ENCODE measurements at places on chromosomes 16 and 17. TPM values are rescaled to one million over a fixed set of nuclear protein-coding genes. Genes with fewer than 3 reads are reported as not detected.

The MAZ gene
- 109 TPM for total RNA-seq

The CCL17 gene
- not detected for total RNA-seq

The SPATA22 gene
- not detected for total RNA-seq

The ITGB4 gene
- total RNA-seq, result 48.2 TPM

The TBC1D3K gene
- not detected for total RNA-seq

The IRX3 gene
- 5.1 TPM for total RNA-seq

The LAT gene
- 1.7 TPM for total RNA-seq

The RASD1 gene
- 14.5 TPM for total RNA-seq

The TNFRSF13B gene
- total RNA-seq, result not detected

The SLC9A5 gene
- total RNA-seq, result 0.10 TPM

The CLEC16A gene
- total RNA-seq, result 22.1 TPM

The RPRML gene
- total RNA-seq, result 0.41 TPM

The SCN4A gene
- total RNA-seq, result 46.2 TPM

The OR1F1 gene
- not detected for total RNA-seq

The SNAI3 gene
- 6.5 TPM for total RNA-seq

GRCh38 chr17:74805591-74805991 is 29.4 kb upstream of the NAT9 start:
- no peak for DNase-seq

GRCh38 chr17:73137376-73137775 is 27.4 kb upstream of the SSTR2 start:
- DNase-seq, result no peak

GRCh38 chr16:72188541-72188940 is 16.6 kb upstream of the PMFBP1 start:
- DNase-seq, result no peak

GRCh38 chr16:29192329-29193247 is 207.7 kb downstream of the LAT start:
- no peak for DNase-seq

- DNase-seq, result no peak
Observed at GRCh38 chr17:19329839-19330238, 32.7 kb downstream of the B9D1 start.

GRCh38 chr17:6639586-6640535 is 650 bp downstream of the KIAA0753 start:
- no peak for DNase-seq

DNA sequence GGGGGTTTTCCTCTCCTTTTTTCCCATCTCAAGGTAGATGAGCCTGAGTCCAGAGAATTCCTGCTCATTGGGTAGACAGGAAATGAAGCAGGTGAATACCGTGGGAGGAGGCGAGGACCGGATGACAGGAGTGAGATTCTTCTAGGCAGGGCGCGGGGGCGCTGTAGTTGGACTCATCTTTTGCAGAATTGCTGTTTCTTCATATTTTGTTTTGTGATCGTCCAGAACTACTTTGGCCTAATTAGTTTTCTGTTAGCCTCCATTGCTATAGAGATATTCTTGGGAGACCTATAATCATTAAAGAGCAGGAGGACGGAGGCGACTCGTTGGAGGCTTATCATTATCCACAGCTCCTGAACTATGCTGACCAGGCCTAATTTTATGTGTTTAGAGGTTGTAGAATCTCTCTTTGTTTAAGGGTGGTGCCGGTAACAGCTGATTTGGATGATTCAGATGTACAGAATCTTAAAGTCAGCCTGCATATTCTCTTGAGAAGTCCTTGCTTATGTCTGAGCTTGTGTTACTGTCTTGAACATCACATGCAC is 650 bp downstream of the ATP6V0A1 start:
- DNase-seq, result peak; percentile 66

DNA sequence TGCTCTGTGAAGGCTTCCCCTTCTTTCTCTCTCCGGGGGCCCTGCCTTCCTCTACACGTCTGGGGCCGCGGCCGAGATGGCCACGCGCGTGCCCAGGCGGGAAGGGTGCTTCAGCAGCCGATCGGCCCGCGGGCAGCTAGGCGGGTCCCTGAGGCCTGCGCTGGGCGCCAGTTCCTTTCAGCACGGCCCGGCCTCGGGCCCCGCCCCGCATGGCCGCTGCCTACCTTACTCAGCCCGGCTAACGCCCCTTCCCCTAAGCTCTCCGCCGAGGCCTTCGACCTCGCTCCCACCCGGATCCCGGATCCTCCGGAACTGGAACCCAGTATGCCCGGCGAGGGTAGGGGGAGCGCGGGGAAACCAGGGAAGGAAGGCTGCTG is 335 bp downstream of the TMEM11 start:
- DNase-seq, result no peak

GRCh38 chr17:77600346-77600745 is 358.2 kb upstream of the TNRC6C start:
- no peak for DNase-seq

- DNase-seq, result peak; percentile 82
Observed at GRCh38 chr17:4950746-4951204, at the start of gene ENO3. Gene ENO3 (plus strand): TSS chr17:4951119. CDS start chr17:4951830, 711 bp downstream.

- DNase-seq, result peak; percentile 86
Observed at GRCh38 chr16:57757326-57757786, 21.8 kb downstream of the KATNB1 start.

- no peak for DNase-seq
Observed at GRCh38 chr16:17270111-17270510, 200.6 kb downstream of the XYLT1 start.

GRCh38 chr17:48995974-48996721 is 1.0 kb upstream of the IGF2BP1 start:
- DNase-seq, result peak; percentile 89

- DNase-seq, result no peak
Observed at GRCh38 chr17:33895491-33895890, 359.6 kb upstream of the CCL2 start.

- no peak for DNase-seq
Observed at GRCh38 chr16:82991966-82992675, 365.4 kb downstream of the CDH13 start.

- peak; percentile 7 for DNase-seq
Observed at GRCh38 chr17:73156887-73157520, 7.8 kb upstream of the SSTR2 start.

- DNase-seq, result peak; percentile 90
Observed at GRCh38 chr17:75010683-75011400, 1.6 kb upstream of the MRPL58 start.

- DNase-seq, result no peak
Observed at GRCh38 chr16:23145186-23145585, 4.1 kb downstream of the USP31 start.

DNA sequence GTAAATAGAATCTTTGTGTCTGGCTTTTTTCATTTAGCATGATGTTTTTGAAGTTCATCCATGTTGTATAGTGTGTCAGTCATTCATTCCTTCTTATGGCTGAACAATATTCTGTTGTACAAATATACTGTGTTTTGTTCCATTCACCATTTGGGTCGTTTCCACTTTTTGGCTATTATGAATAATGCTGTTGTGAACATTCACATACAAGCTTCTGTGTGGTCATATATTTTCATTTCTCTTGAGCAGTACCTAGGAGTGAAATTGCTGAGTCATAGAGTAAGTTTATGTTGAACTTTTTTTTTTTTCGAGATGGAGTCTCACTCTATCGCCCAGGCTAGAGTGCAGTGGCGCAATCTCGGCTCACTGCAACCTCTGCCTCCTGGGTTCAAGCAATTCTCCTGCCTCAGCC is 32.3 kb upstream of the TAOK1 start:
- no peak for DNase-seq

- peak; percentile 9 for DNase-seq
Observed at GRCh38 chr16:66551788-66552285, 539 bp upstream of the CKLF start.

- DNase-seq, result no peak
Observed at GRCh38 chr17:2304931-2305330, 1.2 kb downstream of the SRR start.

DNA sequence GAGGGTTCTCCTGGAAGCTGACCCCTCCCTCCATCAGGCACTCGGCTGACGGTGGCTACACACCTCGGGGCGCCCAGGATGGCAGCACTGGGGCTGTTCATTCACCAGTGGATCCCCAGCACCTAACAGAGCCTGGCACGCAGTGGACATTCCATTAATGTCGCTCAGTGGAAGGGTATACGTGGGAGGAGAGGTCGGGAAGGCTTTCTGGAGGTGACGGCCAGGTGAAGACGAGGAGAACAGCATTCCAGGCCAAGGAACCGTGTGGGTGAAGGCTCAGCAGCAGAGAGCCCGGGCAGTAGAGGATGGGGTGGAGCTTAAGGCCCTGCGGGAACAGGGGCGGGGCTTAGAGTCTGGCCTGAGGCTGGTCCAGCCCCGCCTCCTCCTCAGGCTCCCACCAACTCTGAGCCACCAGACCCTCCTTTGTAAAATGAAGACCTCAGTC is 2.5 kb upstream of the HS3ST6 start:
- DNase-seq, result no peak

- peak; percentile 82 for DNase-seq
Observed at GRCh38 chr16:48384520-48385252, 527 bp downstream of the SIAH1 start.

DNA sequence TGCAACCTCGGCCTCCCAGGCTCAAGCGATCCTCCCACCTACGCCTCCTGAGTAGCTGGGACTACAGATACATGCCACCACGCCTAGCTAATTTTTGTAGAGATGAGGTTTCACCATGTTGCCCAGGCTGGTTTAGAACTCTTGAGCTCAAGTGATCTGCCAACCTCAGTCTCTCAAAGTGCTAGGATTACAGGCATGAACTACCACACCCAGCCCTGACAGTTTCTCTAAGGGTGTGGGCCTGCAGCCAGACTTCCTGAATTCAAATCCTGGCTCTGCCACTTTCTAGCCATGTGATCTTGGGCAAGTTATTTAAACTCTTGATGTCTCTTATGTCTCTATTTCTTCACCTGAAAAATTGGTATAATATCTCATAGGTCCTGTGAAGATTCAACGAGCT is 5.6 kb downstream of the CUEDC1 start:
- no peak for DNase-seq

DNA sequence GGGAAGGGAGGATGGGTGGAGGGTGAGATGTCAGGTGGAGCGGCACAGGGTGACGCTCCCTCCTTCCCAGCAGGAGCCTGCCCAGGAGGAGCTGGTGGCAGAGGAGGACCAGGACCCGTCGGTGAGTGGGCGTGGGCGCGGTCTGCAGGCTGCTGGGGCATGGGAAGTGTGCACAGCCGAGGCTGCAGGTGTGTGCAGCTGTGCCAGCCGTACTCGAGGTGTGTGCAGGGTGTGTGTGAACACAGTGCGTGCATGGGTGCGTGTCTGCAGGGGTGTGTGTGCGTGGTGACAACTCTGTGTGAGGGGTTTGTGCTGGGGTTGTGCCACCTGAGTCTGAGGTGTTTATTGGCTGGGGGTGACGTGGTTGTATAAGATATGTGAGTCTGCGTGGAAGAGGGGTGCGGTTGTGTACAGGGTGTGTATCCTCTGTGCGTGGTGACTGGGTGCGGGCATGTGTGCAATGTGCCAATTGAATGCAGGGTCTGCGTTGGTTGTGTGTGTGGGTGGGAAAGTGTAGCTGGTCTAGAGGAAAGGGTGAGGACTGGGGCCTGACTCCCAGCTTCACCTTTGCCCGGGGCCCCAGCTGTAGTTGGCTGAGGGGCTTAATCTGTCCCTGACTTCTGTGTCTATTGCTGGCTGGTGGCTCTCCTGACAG is 670 bp downstream of the TNFSF12 start:
- DNase-seq, result no peak

GRCh38 chr16:89198417-89199240 is 1.7 kb downstream of the SLC22A31 start:
- DNase-seq, result no peak

DNA sequence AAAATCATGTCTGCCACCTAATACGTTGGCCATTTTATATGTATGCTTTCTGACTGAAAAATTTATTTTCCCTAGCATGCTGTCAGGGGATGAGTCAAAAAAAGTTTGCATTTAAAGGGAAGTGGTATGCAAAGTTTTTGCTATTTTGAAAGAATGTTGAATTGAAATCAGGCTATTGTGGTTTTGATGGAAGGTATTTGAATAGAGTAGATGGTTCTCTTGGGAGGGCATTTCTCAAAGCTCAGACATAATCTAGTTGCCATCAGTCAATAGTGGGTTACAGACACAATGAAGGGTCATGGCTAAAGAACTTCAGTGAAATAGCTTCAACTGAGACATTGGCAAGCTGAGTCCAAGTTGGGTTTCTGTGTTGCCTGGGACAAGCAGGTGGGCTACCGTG is 102.4 kb downstream of the MAP2K6 start:
- DNase-seq, result no peak

- DNase-seq, result peak; percentile 22
Observed at GRCh38 chr17:39270923-39271322, 45.2 kb upstream of the STAC2 start.

Measured in tongue (tissue), 3 donors.